ENCODE measurements at places on chromosomes 1 and 21. TPM values are rescaled to one million over a fixed set of nuclear protein-coding genes. Genes with fewer than 3 reads are reported as not detected.

GRCh38 chr1:192936313-192937018 is 122.7 kb downstream of the UCHL5 start:
- no peak for DNase-seq
- no peak overlapping the region for H3K4me3 ChIP-seq
- H3K27ac ChIP-seq, result no peak overlapping the region
- peaks cover 27% of the 10 kb centered on the region for H3K4me1 ChIP-seq

- no peaks in the 10 kb centered on the region for H3K27me3 ChIP-seq
- no peak for DNase-seq
- no peak overlapping the region for H3K27ac ChIP-seq
- H3K4me3 ChIP-seq, result no peak overlapping the region
- H3K36me3 ChIP-seq, result no peaks in the 10 kb centered on the region
These were observed 30.9 kb downstream of the PROX1 start for GRCh38 chr1:214018386-214019268.

GRCh38 chr1:15940110-15941043 is 35.5 kb downstream of the ZBTB17 start:
- no peak for DNase-seq
- no peak overlapping the region for H3K4me3 ChIP-seq
- peaks cover 100% of the 10 kb centered on the region for H3K36me3 ChIP-seq
- H3K27me3 ChIP-seq, result no peaks in the 10 kb centered on the region

GRCh38 chr1:181350131-181350530 is 133.2 kb upstream of the CACNA1E start:
- no peaks in the 10 kb centered on the region for H3K4me1 ChIP-seq
- no peaks in the 10 kb centered on the region for H3K27me3 ChIP-seq
- H3K36me3 ChIP-seq, result no peaks in the 10 kb centered on the region

GRCh38 chr1:208234721-208235120 is 9.5 kb downstream of the PLXNA2 start:
- peak overlapping the region; percentile 93 for H3K27ac ChIP-seq
- peaks cover 83% of the 10 kb centered on the region for H3K4me1 ChIP-seq
- no peak for DNase-seq
- no peak overlapping the region for H3K4me3 ChIP-seq
- no peaks in the 10 kb centered on the region for H3K36me3 ChIP-seq

DNA sequence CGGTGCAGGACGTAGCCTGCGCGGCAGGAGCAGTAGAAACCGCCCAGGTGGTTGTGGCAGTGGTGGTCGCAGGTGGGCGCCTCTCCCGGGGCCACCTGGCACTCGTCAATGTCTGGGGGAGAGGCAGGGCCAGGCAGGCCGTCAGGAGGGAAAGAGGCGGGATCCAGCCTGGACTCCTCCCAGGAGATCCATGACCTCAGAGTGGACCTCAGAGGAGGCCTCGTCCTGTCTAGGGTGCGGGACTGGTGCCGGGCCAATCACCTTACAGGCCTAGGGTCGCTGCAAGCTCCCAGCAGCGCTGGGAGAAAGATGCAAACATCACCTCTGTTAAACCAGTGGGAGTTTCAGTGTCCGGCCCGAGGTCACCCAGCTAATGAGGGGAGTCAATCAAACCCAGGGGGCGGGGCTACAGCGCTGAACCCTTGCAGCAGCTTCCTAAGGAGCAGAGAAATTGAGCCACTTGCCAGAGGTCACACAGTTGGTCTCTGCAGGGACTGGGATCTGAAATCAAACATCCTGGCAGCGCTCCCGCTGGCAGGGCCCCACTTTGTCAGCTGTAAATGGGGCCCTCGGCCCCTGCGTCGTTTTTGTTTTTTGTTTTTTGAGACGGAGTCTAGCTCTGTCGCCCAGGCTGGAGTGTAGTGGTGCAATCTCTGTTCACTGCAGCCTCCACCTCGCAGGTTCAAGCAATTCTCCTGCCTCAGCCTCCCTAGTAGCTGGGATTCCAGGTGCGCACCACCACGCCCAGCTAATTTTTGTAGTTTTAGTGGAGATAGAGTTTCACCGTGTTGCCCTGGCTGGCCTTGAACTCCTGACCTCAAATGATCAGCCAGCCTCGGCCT is 1.4 kb downstream of the MASP2 start:
- H3K36me3 ChIP-seq, result no peaks in the 10 kb centered on the region
- H3K4me1 ChIP-seq, result no peaks in the 10 kb centered on the region
- no peak overlapping the region for H3K4me3 ChIP-seq

GRCh38 chr21:39288987-39289386 is 24.4 kb downstream of the BRWD1 start:
- no peak for DNase-seq
- no peaks in the 10 kb centered on the region for H3K27me3 ChIP-seq

- no peaks in the 10 kb centered on the region for H3K4me1 ChIP-seq
- H3K27me3 ChIP-seq, result no peaks in the 10 kb centered on the region
- no peak overlapping the region for H3K27ac ChIP-seq
- DNase-seq, result no peak
These were observed 37.0 kb upstream of the GORAB start for GRCh38 chr1:170495006-170495405.

GRCh38 chr1:91569411-91570119 is 68.9 kb downstream of the CDC7 start:
- H3K4me1 ChIP-seq, result peaks cover 6% of the 10 kb centered on the region
- no peak overlapping the region for H3K4me3 ChIP-seq
- DNase-seq, result peak; percentile 40
- H3K27ac ChIP-seq, result no peak overlapping the region
- no peaks in the 10 kb centered on the region for H3K27me3 ChIP-seq
- no peaks in the 10 kb centered on the region for H3K36me3 ChIP-seq

DNA sequence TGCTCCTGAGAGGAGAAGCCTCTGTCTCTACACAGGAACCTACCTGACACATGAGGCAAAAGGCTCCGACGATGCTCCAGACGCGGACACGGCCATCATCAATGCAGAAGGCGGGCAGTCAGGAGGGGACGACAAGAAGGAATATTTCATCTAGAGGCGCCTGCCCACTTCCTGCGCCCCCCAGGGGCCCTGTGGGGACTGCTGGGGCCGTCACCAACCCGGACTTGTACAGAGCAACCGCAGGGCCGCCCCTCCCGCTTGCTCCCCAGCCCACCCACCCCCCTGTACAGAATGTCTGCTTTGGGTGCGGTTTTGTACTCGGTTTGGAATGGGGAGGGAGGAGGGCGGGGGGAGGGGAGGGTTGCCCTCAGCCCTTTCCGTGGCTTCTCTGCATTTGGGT is 3.9 kb upstream of the ACKR1 start:
- H3K27ac ChIP-seq, result no peak overlapping the region
- H3K4me1 ChIP-seq, result no peaks in the 10 kb centered on the region
- no peaks in the 10 kb centered on the region for H3K36me3 ChIP-seq

DNA sequence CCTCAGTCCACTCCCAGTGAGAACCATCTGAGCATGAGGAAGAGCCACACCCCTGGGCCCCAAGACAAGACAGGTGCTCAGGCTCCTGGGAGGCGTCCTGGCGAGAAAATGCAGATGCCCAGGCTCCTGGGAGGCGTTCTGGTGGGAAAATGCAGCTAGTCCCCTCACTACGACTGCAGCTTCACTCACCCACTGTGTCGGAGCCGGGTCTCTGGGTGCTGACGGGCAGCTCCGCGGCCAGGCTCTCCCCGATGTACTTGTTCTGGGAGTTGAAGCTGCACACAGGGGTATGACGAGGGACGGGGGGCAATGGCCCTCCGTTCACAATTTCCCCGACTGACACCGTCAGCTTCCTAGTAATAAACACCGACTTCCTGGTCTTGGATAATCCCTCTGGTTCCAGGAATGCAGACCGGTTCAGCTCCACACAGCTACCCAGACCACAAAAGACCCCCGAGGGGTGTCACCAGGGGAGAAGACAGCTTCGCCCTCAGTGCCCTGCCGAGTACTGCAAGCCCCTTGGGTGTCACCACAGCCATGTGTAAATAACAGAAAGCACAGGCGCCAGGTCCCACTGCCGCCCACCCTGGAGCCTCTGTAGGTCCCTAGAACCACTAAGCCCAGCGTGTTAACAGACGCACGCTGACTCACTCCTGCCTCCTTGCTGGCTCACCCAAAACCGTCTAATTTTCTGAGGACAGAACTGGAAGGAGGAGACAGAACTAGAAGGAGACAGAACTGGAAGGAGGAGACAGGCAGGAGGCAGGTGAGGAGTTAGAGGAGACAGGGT is 19.5 kb downstream of the MCM3AP start:
- no peaks in the 10 kb centered on the region for H3K27me3 ChIP-seq
- H3K4me3 ChIP-seq, result no peak overlapping the region
- peaks cover 99% of the 10 kb centered on the region for H3K36me3 ChIP-seq
- DNase-seq, result no peak
- H3K4me1 ChIP-seq, result no peaks in the 10 kb centered on the region

- no peak overlapping the region for H3K27ac ChIP-seq
- H3K36me3 ChIP-seq, result no peaks in the 10 kb centered on the region
- H3K4me3 ChIP-seq, result no peak overlapping the region
- no peaks in the 10 kb centered on the region for H3K4me1 ChIP-seq
These were observed 115.8 kb upstream of the ZRANB2 start for GRCh38 chr1:71196685-71197084.

DNA sequence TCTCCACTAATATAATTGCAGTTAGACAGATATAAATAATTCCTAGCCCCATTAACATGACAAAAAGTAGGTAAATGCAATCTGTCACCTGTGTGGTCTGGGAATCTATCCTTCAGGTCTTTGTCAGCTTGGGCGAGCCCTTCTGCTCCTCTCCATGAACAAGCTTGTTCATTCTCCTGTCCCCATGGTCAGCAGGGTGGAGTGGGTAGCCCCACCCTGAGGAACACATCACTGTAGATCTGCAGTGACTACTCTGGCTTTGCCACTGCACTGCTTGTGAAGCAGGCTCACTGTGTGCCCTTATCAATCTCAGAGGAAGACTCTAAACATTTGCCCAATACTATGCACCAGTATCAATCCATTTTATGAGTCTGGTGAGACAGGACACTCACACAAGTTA is 279.0 kb downstream of the MATN1 start:
- no peaks in the 10 kb centered on the region for H3K4me1 ChIP-seq
- H3K36me3 ChIP-seq, result no peaks in the 10 kb centered on the region

GRCh38 chr1:150551784-150552127 is 2.5 kb downstream of the ADAMTSL4 start:
- no peak for DNase-seq
- H3K36me3 ChIP-seq, result peaks cover 32% of the 10 kb centered on the region
- no peak overlapping the region for H3K4me3 ChIP-seq
- H3K4me1 ChIP-seq, result peaks cover 74% of the 10 kb centered on the region

DNA sequence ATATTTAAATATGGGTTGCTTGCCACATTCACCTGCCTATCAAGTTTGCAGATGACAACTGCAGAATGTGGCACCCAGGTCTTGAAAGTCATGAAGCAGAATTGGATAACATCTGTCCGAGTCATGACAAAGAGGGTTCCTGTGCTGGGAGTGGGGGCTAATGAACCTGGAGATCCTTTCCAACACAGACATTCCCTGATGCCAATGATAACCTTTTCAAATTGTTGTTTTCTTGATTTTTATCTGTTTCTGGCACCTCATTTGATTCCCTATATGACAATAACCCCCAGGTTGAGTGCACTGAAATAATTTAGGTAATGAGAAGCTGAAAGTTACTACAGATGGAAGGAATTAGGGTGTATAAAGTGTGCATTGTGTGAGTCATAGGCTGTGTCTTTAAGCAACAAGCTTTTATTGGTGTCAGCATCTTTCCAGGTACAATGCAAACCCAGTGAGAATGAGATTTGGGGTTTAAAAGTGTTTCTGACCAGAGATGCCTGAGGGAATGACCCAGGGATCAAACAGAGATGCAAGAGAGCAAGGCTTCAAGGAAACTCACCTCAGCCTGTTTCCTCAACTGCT is 32.0 kb upstream of the IL10 start:
- H3K27ac ChIP-seq, result no peak overlapping the region
- peaks cover 4% of the 10 kb centered on the region for H3K27me3 ChIP-seq
- no peak overlapping the region for H3K4me3 ChIP-seq
- no peaks in the 10 kb centered on the region for H3K36me3 ChIP-seq

- no peak overlapping the region for H3K4me3 ChIP-seq
- H3K36me3 ChIP-seq, result no peaks in the 10 kb centered on the region
- H3K27me3 ChIP-seq, result no peaks in the 10 kb centered on the region
- no peak overlapping the region for H3K27ac ChIP-seq
- peaks cover 33% of the 10 kb centered on the region for H3K4me1 ChIP-seq
- DNase-seq, result no peak
These were observed 58.3 kb upstream of the IFFO2 start for GRCh38 chr1:19014765-19015164.

GRCh38 chr1:94832446-94832845 is 12.3 kb downstream of the SLC44A3 start:
- no peak for DNase-seq
- no peak overlapping the region for H3K27ac ChIP-seq
- H3K27me3 ChIP-seq, result no peaks in the 10 kb centered on the region
- no peak overlapping the region for H3K4me3 ChIP-seq
- no peaks in the 10 kb centered on the region for H3K4me1 ChIP-seq
- H3K36me3 ChIP-seq, result peaks cover 26% of the 10 kb centered on the region

DNA sequence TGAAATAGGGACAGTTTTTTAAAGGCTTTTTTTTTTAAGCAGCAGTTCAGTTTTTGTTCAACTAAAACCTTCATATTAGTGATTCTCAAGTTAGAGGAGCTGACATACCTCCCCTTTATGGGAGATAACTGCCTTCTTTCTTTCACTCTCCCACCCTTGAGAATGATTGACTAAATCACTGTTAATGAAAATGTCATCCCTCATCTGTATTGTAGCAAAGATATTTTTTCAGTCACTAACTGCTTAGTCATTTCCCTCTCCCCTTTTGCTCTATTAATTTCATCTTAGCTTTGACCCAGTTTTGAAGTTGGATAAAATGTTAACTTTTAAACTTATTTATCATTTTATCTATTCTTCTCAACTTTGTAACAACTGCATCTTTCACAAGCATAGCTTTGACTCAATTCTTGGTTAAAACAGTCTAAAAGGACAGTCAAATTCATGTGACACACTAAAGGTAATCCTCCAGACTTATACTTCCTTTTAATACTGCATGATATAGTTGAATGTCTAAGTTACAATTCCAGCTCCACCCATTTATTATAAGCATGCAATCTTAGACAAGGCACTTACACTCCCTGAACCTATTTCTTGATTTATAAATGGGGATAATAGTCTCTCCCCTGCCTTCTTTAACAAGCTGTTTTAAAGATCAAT is 17.1 kb downstream of the CAPZA1 start:
- H3K27me3 ChIP-seq, result no peaks in the 10 kb centered on the region
- no peak for DNase-seq
- peaks cover 32% of the 10 kb centered on the region for H3K4me1 ChIP-seq
- H3K36me3 ChIP-seq, result no peaks in the 10 kb centered on the region
- H3K4me3 ChIP-seq, result no peak overlapping the region

DNA sequence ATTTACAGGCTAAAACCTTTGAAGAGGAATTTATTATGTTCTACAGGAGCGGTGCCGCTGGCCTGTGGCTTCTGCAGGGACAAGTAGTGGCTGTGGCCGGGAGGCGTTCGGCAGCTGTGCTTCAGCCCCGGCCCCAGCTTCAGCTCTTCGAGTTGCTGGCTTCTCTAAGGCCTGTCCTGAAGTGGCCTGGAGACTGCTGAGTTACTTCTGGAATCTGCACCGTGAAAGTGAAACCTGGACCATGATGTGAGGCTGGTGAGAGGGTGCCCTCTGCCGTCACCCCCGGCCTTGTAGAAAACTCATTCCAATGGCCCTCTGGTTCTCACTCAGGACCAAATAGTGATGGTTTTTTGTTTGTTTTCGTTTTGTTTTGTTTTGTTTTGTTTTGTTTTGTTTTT is 48.1 kb downstream of the PRKCZ start:
- H3K4me3 ChIP-seq, result no peak overlapping the region
- no peaks in the 10 kb centered on the region for H3K4me1 ChIP-seq
- no peaks in the 10 kb centered on the region for H3K27me3 ChIP-seq
- H3K36me3 ChIP-seq, result peaks cover 8% of the 10 kb centered on the region
- no peak overlapping the region for H3K27ac ChIP-seq

DCDC2B gene
- polyA plus RNA-seq, result not detected

S100A3 gene
- 5.4 TPM for polyA plus RNA-seq

TMEM82 gene
- polyA plus RNA-seq, result not detected

CLCA1 gene
- 0.15 TPM for polyA plus RNA-seq

PLPPR5 gene
- polyA plus RNA-seq, result 0.15 TPM

SHISAL2A gene
- polyA plus RNA-seq, result 0.20 TPM
